Ovary (tissue), 10 donors: ENCODE measurements at places on chromosomes 6 and 20. TPM values are rescaled to one million over a fixed set of nuclear protein-coding genes. Genes with fewer than 3 reads are reported as not detected.

DNA sequence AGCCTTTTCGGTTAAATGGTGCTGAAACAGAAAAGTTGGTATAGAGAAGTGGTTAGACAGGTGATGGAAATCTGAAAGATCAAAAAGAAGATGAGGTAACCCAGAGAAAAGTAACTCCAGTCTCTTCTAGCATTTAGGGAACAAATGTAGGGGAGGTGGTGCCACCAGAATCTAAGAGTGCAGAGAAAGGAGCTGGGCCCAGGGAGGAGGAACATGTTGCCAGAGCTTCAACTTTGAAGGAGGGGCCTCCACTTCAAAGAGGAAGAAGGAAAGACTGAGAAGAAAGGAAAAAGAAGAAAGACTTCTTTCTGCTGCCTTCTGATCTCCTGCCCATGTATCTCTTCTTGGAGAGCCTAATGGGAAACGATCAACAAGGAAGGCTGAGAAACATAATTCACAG is 23.5 kb upstream of the ATRN start:
- no peak for DNase-seq

GRCh38 chr6:35497571-35498421 is 917 bp upstream of the TEAD3 start:
- peak; percentile 87 for DNase-seq

DNA sequence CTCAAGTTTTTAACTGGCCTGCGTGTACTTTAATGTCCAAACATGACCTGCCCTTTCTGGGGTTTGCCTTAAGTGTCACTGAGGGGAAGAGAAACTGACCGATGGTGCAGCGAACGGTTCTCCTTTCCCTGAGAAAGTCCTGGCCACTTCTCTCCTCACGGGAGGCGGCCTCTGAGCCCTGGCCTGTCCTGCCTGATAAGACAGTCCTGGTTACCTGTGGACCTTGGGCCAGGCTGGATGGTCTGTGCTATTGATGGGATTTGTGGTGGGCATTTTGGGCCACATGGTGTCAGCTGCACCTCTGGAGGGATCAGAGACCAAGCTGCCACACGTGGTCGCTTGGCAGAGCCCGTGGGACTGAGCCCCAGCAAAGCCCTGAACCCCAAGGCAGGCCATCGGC is 11.6 kb upstream of the NTSR1 start:
- DNase-seq: no peak

DNA sequence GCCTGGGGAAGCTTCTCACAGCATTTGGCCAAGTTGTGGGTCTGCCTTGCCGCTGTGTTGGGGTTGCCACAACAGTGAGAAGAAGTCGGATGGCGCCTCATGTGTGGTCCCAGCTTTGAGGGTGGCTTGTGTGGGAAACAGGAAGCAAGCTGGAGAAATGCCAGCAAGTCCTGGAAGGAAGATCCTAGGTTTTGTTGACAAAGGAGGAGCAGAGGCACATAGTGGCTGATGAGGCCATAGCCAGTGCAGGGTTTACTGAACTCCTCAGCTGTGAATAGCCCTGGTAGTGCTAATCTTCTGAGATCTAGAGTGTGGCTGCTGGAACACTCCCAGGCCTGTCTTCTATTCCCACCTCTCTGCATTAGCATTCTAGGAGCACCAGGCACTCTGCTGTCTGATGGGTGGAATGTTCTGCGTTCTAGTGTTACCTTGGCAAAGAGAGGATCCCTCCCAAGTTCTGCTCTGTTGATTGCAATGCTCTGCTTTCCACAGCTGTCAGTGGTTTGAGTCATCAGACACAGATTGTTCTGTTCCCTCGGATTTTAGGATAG is 25.2 kb downstream of the SNPH start:
- no peak for DNase-seq

GRCh38 chr6:155936551-155936950 is 480.9 kb upstream of the NOX3 start:
- no peak for DNase-seq

DNA sequence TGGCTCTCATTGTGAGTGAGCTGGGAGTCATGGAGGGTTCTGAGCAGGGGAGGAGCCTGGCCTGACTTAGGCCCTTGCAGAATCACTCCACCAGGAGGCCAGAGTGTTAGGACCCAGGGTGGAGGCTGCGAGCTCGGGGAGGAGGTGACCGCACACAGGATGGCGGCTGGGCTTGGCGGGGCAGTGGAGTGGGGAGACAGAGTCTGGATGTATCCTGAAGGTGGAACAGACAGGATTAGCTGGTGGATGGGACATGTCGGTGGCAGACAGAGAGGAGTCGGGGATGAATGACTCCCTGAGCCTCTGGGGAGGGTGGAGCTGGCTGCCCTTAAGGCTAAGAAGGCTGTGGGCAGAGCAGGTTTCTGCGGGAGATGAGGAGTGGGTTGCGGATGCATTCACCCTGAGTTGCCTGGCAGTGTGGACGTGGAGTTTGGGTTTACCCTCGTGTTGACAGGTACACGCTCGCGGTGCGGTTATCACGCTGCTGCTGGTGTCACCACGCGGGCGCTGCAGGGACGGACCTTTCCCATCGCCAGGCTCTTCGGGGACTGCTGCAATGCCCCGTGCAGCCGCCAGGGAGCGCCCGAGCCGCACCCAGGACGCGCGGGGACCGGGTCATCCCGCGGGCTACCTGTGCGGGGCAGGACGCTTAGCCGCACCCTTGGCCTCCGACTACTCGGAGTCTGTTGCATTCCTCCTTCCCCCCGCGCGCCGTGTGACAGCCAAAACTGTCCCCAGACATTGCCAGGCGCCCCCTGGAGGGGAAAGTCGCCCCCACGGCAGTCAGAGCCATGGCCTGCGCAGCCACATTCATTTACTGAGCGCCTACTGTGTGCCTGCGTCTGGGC is 43.0 kb upstream of the PTGIS start:
- peak; percentile 75 for DNase-seq

- DNase-seq: no peak
These were observed 3.1 kb downstream of the CHD6 start for GRCh38 chr20:41615110-41615509.

DNA sequence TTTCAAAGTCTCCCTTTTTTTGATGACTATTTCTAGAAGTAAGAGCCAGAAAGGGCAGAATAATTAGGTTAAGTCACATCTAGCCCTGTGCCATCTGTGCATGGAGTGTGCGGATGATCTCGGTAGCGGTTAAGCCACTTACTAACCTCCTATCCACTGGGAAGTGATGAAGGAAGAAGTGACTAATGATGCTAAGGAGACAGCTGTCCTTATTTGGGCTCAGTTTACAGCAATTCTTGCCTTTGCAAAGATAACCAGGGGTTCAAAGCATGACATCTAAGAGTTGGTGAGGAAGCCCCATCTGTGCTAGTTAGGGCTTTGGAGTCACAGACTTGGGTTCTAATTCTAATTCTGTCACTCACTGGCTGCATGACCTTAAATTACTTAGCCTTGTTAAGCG is 62.4 kb upstream of the RREB1 start:
- no peak for DNase-seq

- DNase-seq: no peak
These were observed 330.2 kb downstream of the EPM2A start for GRCh38 chr6:145405006-145405551.

GRCh38 chr6:166736634-166737033 is 109.6 kb upstream of the RPS6KA2 start:
- no peak for DNase-seq

- no peak for DNase-seq
These were observed 32.4 kb downstream of the UBD start for GRCh38 chr6:29527126-29527525.

- no peak for DNase-seq
These were observed 53.1 kb upstream of the SNX9 start for GRCh38 chr6:157769776-157770426.

GRCh38 chr6:112800439-112800838 is 453.3 kb downstream of the RFPL4B start:
- no peak for DNase-seq

DNA sequence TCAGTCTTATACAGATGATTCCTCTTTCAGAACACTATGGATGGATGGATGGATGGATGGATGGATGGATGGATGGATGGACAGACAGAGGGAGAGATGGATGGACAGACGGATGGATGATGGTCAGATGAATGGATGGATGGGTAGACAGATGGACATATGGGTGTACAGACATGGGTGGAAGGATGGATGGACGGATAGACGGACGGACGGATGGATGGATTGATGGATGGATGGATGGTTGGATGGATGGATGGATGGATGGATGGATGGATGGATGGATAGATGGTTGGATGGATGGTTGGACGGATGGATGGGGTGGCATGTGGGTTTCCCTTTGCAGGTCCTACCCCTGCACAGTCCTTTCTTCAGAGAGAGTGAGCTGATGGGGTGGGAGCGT is 320.7 kb downstream of the CDH4 start:
- no peak for DNase-seq

GRCh38 chr20:56151834-56152233 is 96.7 kb upstream of the MC3R start:
- no peak for DNase-seq

DNA sequence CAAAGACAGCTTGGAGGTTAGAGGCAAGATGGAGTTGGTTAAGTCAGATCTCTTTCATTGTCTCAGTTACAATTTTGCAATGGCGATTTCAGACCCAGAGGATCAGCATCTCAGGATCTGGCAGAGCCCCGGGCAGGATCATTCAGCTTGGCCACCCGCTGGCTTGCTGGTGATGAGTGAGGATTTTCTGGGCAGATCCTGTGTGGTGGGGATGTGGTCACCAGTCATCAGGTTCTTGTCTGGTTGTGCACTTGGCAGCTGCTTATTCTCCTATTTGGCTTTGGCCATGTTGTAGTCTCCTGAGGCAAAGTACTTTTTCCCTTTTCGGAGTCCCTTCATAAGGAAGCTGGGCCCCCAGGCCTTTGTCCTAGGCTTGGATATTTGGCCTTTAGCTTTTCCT is 953.9 kb downstream of the KIF16B start:
- no peak for DNase-seq

DNA sequence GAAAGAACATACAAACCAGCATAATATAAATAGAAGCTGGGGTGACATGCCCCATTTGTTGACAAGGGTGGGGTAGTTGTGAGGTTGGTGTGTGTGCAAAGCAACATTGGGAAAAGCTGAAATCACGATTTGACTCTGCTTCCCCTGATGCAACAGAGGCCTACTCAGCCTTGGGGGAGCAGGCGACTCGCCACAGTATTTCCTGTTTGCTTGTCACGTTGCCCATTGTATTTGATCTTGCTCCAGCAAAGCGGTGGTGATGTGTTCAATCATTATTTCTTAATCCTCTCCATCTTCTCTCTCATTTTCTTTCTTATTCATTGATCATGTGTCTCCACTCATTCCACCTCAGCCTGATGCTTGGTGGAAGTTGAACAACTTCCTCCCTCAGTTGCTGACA is 165.8 kb upstream of the CITED2 start:
- no peak for DNase-seq

- DNase-seq: no peak
These were observed 111.4 kb downstream of the SYNDIG1 start for GRCh38 chr20:24580855-24581254.

Gene THBD
- total RNA-seq: 29.3 TPM

Gene SLC17A1
- total RNA-seq: not detected

Gene RAET1L
- total RNA-seq: not detected

Gene OPRL1
- total RNA-seq: 0.43 TPM

Gene CRISP3
- total RNA-seq: 541 TPM

Gene EYA4
- 0.12 TPM for total RNA-seq
